Right atrium auricular region (tissue), 2 donors: ENCODE measurements at places on chromosomes 5 and 9. TPM values are rescaled to one million over a fixed set of nuclear protein-coding genes. Genes with fewer than 3 reads are reported as not detected.

The INSL4 gene
- total RNA-seq, result not detected

The PWWP2A gene
- 16.7 TPM for total RNA-seq

The SPINK1 gene
- not detected for total RNA-seq

The F12 gene
- total RNA-seq, result not detected

The SNCAIP gene
- total RNA-seq, result 9.5 TPM

The CBY3 gene
- not detected for total RNA-seq

The KIAA1191 gene
- total RNA-seq, result 141 TPM

The MAP1B gene
- 203 TPM for total RNA-seq

The NXNL2 gene
- total RNA-seq, result not detected

The OBP2B gene
- not detected for total RNA-seq

The ENTREP1 gene
- 12.1 TPM for total RNA-seq

The LIX1 gene
- total RNA-seq, result not detected

The FST gene
- 0.70 TPM for total RNA-seq

The ENHO gene
- total RNA-seq, result not detected

The CCDC112 gene
- 3.8 TPM for total RNA-seq

The SCGB3A2 gene
- not detected for total RNA-seq

The TRPM3 gene
- 1.5 TPM for total RNA-seq

The MAMDC2 gene
- total RNA-seq, result 28.8 TPM

The HAVCR1 gene
- total RNA-seq, result not detected

The CER1 gene
- total RNA-seq, result not detected

The GARIN3 gene
- total RNA-seq, result not detected

The PRDM9 gene
- not detected for total RNA-seq

The LOX gene
- 11.6 TPM for total RNA-seq

The RNF183 gene
- total RNA-seq, result not detected

The KLF9 gene
- total RNA-seq, result 76.7 TPM

The CCNO gene
- total RNA-seq, result 0.28 TPM

The ABLIM3 gene
- total RNA-seq, result 145 TPM

The CDHR2 gene
- total RNA-seq, result not detected

The PCDHB8 gene
- 0.90 TPM for total RNA-seq

The IL3 gene
- not detected for total RNA-seq

The GAS1 gene
- 44.4 TPM for total RNA-seq

The GTF2H2 gene
- 10.4 TPM for total RNA-seq

The CDH9 gene
- total RNA-seq, result not detected

The C5orf58 gene
- total RNA-seq, result not detected

The CDC20B gene
- total RNA-seq, result not detected

The SPINK4 gene
- total RNA-seq, result not detected

The DMRT3 gene
- total RNA-seq, result not detected

The DMRTA1 gene
- total RNA-seq, result 0.43 TPM

The PRSS3 gene
- total RNA-seq, result not detected
